Nucleus accumbens (tissue), 56 donors: ENCODE measurements at places on chromosomes 7 and 10.

DNA sequence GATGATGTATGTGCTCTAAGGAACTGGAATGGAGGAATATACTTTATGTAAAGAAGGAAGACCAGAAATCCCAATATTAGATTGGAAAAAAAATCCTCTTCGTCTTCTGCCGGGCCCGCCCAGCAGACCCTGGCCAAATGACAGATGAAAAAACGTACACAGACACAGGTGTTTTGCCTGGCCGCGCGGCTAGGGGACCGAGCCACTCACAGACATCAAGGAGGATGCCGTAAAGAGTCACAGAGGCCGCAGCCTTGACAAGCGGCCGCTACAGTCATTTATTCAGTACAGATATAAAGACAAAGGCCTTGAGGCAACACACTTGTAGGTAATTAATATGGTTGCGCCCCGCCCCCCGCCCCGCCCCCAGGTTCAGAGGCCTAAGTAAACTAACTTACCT lies 594.1 kb downstream of the GRM8 start:
- DNase-seq = no peak

GRCh38 chr7:101877882-101878591 lies 60.6 kb downstream of the CUX1 start:
- DNase-seq = no peak

- no peak for DNase-seq
Observed at GRCh38 chr7:43648473-43649406, 65.8 kb downstream of the STK17A start.

DNA sequence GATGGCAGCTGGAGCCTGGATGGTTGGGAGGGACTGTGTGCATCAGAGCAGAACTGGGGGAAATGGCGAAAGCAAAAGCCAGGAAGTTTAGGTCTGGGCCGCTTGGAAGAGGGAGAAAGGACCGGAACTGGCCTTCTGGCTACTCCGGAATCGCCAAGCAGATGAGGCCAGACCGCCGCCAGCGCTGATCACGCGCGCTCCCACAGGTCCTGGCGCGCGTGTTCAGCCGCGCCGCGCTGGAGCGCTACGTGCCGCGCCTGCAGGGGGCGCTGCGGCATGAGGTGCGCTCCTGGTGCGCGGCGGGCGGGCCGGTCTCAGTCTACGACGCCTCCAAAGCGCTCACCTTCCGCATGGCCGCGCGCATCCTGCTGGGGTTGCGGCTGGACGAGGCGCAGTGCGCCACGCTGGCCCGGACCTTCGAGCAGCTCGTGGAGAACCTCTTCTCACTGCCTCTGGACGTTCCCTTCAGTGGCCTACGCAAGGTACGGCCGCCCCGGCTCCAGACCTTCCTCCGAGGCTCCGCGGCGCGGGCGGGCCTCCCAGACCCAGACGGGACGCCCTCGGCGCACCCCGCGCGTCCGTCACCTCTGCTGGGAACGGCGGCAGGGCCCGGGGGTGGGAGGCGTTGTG lies 2.0 kb downstream of the CYP26C1 start:
- no peak for DNase-seq

DNA sequence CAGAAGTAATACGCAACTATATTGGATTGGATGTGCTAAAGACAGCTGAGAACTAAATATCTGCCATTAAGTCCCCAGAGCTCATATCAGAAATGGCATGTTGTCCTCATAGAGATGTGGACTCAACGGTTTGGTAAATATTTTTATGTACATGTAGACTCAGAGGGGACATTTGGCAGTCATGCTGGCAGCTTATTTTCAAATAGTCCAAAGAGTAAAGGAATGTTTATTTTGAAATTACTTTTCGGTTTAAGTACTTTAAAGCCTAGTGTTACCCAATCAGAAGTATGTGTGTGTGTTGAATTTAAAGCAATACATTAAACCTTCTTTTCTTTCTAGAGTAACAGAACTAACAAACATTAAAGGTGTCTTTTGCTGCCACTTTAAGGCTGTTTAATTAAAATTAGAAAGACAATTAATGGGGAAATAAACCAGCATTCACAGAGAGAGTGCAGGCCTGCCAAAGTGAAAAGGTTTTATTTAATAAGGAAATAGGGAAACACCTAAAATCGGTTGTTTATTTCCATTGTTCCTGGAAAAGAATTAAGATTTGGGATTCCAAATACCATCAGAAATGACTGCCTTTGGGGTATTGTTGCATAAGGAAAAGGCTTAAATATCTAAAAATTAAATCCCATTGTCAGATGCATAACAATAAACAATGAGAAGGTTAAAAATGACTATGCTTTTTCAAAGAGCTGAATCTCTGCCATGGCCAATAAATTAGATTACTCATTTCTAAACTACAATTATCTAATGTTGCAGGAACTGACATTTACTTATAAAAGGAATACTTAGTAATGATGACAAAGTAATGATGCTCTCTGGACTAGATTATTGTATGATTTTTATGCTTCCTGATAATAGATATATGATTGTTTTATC lies 113.4 kb upstream of the AHR start:
- no peak for DNase-seq

- no peak for DNase-seq
Observed at GRCh38 chr10:62978482-62978881, 154.6 kb upstream of the NRBF2 start.
